ENCODE measurements at places on chromosomes 7 and 10.

DNA sequence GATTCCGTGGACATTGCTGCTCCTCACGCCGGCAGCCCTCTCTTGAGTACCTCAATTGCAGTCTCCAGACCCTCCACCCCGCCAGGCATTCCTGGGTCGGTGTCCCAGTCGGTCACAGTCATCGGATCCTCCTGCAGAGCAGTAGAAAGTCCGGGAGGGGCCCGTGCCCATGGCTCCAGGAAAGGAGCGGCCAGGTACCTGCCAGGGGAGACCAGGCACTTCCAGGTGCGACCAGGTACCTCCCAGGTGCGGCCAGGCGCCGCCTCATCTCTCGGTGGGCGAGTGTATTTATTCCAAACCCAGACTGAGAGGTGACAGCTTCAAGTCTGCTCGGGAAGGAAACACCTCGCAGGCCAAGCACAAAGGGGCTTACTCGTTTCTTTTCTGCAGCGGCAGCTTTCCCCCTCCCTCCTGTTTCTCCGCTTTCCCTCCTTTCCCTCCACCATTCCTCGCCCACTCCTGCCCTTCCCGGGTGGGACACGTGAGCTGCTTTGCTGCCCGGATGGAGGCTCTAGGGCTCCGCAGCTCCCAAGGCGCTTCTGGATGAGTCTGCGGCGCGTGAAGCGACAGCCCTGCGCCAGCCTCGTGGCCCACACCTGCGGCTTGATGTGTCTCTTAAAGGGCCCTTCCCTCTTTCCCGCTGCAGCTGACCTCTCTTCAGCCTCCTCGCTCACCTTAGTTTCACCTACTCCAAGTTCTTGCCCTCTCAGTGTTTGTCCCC, 39.4 kb upstream of the AGK start:
- no peak for DNase-seq

- no peak for DNase-seq
Observed at GRCh38 chr7:117025891-117026290, 72.6 kb downstream of the ST7 start.

DNA sequence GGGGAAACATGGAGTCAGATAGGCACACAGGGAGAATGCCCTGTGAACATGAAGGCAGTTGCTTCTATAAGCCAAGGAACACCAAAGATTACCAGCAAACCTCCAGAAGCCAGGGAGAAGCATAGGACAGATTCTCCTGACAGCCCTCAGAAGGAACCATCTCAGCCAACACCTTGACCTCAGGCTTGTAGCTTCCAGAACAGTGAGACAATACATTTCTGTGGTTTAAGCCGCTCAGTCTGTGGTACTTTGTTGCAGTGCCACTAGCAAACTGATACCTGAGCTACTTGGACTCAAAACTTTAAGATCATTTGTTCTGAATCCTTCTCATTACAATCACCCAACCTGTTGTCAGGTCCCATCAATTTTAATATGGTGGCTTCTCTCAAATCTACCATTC, 31.2 kb downstream of the ABLIM1 start:
- DNase-seq = no peak

GRCh38 chr10:33416209-33416608, 81.7 kb upstream of the NRP1 start:
- DNase-seq = no peak

- DNase-seq = no peak
Observed at GRCh38 chr7:38907766-38908165, 1.2 kb downstream of the VPS41 start.

GRCh38 chr10:114081911-114082583, 38.4 kb downstream of the ADRB1 start:
- no peak for DNase-seq

DNA sequence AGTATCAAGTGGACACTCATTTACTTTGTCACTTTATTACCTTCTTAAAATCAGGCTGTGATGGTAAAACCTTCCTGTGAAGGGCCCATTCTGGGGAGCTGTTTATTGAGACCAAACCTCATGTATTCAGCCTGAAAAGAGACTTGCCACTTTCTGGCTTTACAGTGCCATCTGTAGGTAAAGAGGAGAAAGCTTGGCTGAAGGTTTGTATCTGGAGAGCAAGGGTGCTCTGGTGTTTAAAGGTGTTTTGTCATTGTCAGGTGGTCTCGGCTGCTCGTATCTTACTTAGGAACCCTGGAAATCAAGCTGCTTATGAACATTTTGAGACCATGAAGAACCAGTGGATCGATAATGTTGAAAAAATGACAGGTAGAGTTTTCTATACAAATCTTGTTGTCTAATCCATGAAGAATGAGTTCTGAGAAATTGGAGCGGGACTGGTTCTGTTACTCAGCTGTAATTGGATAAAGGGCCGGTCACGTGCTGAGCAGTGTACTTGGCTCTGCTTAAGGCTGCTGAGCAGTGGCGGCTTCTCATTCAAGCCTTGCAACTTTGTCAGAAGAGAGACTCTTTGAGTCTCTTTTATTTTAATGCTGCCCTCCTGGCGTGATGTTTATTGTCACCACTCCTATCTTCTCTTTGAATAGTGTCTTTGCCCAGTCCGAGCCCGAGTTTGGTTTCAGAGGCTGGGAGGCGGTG, 46.9 kb downstream of the AP3M1 start:
- no peak for DNase-seq

GRCh38 chr7:13420726-13421125, 568.7 kb downstream of the ETV1 start:
- no peak for DNase-seq

DNA sequence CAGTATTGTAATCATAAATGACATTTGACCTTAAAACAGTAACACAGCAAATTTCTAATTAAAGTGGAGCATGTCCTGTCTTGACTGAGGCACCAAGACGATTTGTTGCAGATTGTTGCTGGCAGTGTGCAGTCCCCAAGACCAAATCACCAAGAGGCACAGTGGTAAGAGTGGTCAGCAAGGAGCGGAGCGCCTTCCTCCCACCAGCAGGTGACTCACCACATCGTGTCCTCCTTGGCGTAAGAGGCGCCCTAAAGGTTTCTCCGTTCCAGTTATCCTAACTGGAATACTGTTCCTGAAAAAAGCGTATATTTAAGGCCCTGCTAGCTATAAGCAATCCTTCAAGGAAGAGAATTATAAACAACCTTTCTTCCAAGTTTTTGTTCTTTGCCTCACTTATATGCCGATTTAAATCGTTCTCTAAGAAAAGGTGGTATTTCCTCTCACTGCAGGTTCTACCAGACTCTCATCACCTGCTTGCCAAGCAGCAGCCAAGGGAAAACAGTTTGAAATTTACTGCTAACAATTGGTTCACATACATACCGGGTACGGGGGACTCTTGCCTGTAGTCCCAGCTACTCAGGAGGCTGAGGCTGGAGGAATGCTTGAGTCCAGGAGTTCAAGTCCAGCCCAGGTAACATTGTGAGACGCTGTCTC, 10.7 kb upstream of the REPIN1 start:
- no peak for DNase-seq

GRCh38 chr10:129329385-129330055, 137.5 kb upstream of the MGMT start:
- no peak for DNase-seq
